ENCODE measurements at places on chromosomes 3 and 15.

- DNase-seq, result no peak
These were observed 149.9 kb downstream of the LPP start for GRCh38 chr3:188303823-188304222.

- no peak for DNase-seq
These were observed 577.9 kb upstream of the EPHA6 start for GRCh38 chr3:96236522-96236921.

GRCh38 chr15:34434627-34435305 lies 2.8 kb downstream of the GOLGA8A start:
- no peak for DNase-seq

DNA sequence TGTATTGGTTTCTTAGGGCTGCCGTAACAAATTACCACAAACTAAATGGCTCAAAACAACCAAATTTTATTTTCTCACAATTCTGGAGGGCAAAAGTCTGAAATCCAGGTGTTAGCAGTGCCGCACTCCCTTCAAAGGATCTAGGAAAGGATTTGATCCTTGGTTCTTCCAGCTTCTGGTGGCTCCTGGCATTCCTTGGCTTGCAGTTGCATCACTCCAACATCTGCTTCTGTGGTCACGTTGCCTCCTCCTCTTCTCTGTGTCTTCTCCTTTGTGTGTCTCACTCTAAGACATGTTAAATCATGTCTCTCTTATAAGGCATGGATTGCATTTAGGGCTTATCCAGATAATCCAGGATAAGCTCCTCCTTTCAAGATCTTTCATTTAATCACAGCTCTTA lies 262.2 kb downstream of the MEX3B start:
- DNase-seq, result no peak

GRCh38 chr3:185928496-185928895 lies 9.3 kb downstream of the TRA2B start:
- no peak for DNase-seq

GRCh38 chr3:134357914-134358811 lies 16.1 kb downstream of the AMOTL2 start:
- no peak for DNase-seq

- DNase-seq, result no peak
These were observed 727.7 kb downstream of the NTRK3 start for GRCh38 chr15:87528873-87529272.

- DNase-seq, result no peak
These were observed 385.7 kb upstream of the NR2F2 start for GRCh38 chr15:95944661-95945255.

DNA sequence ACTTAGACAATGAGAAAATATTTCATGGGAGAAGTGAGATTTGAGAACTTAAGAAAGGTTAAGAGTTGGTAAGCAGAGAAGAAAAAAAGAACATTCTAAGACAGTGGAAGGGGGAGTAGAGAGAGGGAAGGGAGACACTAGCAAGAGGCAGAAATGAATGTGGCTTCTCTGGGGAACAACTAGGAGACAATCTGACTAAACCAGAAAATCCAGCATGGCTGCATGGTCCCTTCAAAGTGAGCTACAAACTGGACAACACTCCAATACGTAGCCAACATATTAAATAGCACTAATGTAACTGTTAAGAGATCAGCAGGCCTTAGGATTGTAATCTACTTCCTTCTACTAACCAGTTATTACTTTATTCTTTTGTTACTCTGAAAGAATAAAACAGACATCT lies 89.7 kb downstream of the NR1I2 start:
- no peak for DNase-seq

DNA sequence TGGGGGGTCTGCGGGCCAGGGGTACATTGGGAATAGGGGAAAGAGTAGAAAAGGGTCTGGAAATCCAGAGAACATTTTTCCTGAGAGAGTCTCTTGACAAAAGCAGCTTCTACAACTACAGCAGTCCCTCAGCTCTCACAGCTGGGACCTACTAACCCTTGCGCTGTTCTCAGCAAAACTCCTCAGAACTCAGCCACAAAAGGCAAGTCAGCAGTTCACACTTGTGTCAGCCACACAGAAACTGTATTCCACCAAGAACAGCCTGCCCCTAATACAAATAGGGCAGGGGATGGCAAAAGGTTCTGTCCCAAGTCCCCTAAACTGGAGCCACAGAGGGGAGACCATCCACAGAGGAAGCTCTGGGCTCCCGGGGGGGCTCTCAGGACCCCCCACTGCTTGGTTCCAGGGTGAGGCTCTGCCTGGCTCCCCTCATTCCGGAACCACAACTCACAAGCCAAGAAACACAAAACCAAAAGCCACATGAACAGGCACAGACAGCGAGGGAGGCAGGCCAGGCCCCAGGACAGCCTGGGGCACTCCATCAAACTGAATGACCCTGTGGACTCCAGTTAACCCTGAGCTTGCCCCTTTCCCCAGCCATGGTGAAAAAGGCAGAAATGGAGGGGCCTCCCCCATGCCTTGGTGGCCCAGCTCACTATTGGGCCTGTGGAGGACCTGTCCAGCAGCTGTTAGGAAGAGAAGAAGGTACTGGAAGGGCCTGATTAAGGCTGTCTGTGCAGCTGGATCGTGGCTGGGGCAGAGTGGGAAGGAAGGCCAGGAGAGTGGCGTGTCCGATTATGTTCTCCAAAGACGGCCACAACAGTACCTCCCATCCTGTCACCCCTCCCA lies 162.0 kb downstream of the CHSY1 start:
- no peak for DNase-seq

DNA sequence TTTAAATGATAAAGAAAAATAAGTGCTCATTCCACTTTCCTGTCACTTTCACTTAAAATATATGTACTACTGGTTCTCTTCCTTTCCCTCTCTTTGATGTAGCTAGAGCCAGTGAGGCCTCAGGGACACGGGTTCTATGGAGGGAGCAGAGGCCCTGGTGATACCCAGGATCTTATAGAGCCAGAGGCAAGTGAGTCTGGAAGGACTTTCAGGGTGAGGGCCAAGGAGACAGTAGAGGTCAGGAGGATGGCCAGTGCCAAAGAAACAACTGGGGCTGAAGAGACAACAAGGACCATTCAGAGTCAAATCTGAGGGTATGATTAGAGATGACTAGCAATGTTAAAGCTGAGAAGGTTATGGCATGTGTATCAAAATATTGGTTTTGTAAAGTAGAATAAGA lies 124.1 kb upstream of the GOLGA6L6 start:
- DNase-seq, result no peak

GRCh38 chr3:167396075-167396474 lies 16.0 kb upstream of the ZBBX start:
- DNase-seq, result no peak

GRCh38 chr3:72423643-72424042 lies 424.6 kb downstream of the SHQ1 start:
- DNase-seq, result no peak

DNA sequence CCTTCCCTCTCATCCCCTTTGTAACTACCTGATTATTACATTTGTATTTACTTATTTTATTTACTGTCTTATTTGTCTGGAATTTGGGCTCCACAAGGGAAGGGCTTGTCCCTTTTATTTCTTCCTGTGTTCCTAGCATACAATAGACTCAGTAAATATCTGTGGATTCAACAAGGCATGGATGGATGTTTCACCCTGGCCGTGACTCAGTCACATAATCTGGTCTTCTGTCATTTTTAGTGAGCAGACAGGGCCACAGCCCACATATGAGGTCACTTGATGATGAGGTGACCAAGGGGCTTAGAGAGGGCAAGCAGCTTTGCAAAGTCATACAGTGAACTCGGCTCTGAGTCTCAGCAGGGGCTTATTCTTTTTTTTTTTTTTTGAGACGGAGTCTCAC lies 7.8 kb upstream of the DAG1 start:
- DNase-seq, result no peak

GRCh38 chr3:123859177-123859576 lies 25.0 kb downstream of the MYLK start:
- no peak for DNase-seq

DNA sequence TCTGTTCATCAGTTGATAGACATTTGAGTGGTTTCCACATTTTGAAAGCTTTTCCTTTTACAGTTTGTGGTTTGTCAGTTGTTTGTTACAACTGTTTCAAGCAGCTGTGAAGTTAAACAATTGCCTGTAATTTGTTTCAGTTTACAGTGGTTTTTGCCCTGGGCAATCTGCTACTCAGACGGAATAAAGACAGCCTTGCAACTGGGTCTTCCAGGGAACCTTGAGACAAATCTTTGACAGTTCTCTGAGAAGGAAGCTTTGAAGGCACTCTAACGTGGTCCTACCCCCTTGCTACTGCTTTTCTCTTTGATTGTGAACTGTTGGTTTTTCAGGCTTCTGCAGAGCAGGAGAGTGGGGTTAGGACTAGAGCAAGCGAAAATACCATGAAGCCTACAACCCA lies 28.0 kb downstream of the LRRC28 start:
- no peak for DNase-seq

DNA sequence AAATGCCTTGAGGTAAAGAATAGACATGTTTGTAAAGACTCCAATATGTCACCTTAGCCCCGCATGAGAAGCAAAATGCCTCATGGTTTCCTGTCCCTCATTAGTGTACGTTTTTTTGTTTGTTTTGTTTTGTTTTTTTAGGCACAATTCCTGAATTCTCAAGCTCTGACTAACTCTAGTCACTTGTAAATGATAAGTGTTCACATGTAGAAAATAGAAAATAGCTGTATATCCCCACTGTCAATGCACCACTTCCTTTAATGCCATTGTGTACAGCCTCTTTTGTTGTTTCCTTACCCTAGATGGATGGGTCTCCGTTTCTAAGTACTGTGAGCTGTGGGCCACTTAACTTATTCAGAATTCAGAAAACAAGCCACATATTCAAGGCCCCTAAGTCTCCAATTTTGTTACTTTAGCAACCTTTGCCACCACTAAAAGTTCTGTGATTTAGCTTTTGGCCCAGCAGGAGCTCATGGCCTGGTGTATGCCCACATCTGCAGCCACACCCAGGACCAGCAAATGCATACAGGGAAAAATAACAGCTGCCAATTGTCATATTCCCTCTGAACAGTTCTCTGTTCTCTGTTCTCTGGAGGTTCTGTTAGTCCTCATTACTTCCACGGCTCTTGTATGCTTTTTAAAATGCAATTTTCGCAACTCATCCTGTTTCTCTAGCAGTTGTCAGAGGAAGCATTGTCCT lies 655.5 kb downstream of the GBE1 start:
- no peak for DNase-seq

DNA sequence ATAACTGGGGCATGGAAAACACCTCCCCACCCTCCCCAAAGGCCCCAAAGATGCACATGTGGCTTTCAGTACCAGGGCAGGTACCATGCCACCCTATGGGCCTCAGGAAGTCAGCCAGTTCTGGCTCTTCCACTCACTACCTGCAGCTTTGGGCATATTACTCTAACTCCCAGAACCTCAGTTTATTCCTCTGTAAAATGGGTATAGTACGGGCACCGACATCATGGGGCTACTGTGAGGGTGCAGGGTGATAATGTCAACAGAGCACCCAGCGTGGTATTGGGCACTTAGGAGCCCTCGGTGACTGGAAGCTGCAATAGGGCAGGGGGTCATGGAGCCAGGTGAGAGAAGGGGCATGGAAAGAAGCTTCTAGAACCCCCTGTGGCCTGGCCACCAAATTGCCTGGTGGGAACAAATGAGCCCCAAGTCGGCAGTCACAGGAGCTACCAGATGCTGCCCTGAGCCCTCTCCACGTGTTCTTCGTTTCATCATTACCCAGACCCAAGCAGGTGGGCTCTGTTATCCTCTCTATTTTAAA lies 512.1 kb downstream of the SHQ1 start:
- no peak for DNase-seq

- no peak for DNase-seq
These were observed 159.8 kb downstream of the B3GALNT1 start for GRCh38 chr3:160945336-160945735.

DNA sequence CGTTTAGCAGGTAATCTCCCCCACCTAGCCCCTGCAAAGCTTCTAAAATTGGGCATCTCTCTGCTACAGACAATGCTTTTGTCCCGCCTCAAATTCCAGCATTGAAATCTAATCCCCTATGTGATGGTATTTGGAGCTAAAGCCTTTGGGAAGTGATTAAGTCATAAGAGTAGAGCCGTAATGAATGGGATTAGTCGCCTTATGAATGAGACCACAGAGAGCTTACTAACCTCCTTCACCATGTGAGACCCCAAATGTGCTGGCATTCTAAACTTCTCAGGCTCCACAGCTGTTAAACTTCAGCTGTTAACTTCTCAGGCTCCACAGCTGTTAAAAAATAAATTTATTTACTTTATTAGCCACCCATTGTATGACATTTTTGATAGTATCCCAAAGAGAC lies 374.2 kb upstream of the BCHE start:
- no peak for DNase-seq

- DNase-seq, result no peak
These were observed 179.9 kb upstream of the ATP10A start for GRCh38 chr15:26043018-26043417.

DNA sequence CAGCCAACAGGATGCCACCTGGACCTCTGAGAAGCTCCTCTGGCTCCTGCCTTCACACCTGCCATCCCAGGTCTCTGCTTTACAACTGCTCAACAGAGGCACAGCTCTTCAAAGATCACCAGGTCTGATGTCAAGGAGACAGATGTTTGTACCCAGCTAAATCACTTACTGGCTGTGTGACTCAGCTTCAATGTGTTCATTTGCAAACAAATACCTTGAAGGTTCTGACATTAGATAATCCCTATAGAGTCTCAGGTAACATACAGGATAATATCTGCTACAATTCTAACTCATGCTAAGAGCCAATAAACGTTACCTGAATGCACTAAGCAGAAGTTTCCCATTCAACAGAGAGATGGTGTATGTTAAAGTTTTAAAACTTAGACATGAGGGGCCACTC lies 163.4 kb upstream of the IGF1R start:
- DNase-seq, result no peak

- DNase-seq, result no peak
These were observed 155.7 kb downstream of the PLCL2 start for GRCh38 chr3:17040322-17040989.

DNA sequence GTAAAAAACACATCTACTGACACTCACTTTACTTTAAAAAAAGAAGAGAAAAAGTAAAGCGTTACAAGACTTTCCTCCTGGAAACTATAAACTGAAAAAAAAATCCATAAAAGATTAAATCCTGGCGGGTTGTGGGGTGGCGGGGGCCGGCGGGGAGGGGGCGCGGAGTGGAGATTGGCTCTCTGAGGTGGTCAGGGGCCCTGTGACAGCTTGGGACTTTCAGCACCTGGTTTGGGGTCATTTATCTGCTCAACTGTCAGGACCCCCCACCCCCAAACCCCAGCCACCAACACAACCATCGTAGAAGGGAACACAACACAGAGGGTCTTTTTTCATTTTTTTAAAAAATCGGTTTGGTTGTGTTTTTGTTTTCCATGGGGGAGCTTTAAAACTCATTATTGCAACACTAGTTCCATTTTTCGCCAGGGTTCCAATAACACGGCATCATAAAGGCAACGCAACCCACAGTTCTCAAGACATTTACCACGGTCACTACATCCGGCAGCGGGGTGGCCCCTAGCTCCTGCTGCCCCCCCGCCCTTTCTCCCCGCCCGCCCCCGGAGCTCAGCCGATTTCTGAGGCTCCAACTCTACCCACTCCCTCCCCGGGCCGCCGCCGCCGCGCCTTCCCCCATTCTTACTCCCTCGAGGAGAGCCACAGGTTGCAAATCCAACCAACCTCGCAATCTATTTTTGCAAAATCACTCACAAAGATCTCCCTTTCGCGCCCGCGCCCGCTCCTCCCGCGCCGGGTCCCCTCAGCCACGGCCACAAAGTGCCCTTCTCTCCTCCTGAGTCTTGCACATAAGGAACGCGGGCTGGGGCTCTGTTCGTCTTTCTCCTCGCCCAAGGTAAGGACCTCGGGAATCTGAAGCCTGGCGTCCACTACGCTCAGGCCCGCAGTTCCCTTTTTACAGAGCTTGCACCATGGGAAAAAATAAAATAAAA lies 1.8 kb downstream of the BCL6 start:
- no peak for DNase-seq

- DNase-seq, result no peak
These were observed 24.1 kb downstream of the POPDC2 start for GRCh38 chr3:119636249-119636648.
